Small intestine (tissue), 16 donors: ENCODE measurements at places on chromosomes 6 and 20.

GRCh38 chr20:6178537-6178936 lies 55.7 kb upstream of the FERMT1 start:
- DNase-seq, result peak; percentile 47

DNA sequence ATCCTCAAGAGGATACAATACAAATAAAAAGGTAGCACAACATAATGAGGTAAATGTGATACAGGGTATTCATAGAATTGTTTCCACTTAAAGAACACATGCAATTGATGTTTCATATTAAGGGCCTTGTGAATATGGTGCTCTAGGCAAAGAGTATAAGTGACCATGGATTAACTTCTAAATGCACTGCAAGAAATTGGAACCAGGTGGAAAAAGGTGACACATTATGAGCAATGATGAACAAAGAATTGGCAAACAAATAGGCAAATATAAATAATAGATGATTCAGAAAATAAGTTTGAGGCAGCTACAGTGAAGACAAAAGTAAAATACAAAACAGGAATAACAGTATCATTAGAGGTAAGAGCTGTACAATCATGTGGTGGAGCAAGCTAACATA lies 192.0 kb downstream of the GRIK2 start:
- DNase-seq, result no peak

DNA sequence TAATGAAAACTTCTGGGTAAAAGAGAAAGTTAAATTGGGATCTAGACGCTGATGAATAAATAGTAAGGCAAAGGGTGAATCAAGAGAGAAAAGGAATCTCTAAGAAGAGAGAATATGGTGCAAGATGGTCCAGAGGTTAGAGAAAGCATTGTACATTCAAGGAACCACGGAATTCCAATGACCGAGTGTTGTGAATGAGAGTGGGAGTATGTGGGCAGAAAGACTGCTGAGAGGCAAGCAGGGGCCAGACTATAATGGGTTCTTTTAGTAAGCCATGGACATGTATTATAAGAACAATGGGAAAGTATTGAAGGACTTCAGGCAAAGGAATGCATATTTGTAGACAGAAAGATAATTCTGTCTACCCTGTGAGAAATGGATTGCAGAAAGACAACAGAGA lies 45.2 kb downstream of the SPTLC3 start:
- no peak for DNase-seq

GRCh38 chr20:50713657-50714101 lies 17.7 kb upstream of the PARD6B start:
- DNase-seq, result peak; percentile 74

DNA sequence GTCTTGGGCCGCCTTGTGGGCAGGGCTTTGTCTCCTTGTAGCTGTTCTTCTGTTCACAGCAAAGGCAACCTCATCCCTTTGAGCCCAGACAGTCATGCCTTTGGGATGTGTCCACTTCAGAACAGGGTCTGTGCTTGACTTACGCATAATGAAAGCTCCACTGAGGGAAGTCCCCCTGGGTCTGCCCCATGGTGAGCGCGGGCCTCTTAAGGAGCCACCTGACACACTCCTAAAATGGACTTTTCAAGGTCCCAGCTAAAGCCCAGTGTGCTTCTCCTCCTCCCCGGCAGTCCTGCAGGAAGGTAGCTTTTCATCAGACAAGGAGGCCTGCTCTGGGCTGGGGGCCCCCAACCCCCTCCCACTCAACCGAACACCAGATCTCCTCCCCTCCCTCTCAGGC lies 24.9 kb upstream of the PMEPA1 start:
- no peak for DNase-seq

- DNase-seq, result no peak
Measured at GRCh38 chr20:1204113-1204512, 859 bp downstream of the C20orf202 start.

- no peak for DNase-seq
Measured at GRCh38 chr6:36927691-36928546, 26.6 kb upstream of the PI16 start.

DNA sequence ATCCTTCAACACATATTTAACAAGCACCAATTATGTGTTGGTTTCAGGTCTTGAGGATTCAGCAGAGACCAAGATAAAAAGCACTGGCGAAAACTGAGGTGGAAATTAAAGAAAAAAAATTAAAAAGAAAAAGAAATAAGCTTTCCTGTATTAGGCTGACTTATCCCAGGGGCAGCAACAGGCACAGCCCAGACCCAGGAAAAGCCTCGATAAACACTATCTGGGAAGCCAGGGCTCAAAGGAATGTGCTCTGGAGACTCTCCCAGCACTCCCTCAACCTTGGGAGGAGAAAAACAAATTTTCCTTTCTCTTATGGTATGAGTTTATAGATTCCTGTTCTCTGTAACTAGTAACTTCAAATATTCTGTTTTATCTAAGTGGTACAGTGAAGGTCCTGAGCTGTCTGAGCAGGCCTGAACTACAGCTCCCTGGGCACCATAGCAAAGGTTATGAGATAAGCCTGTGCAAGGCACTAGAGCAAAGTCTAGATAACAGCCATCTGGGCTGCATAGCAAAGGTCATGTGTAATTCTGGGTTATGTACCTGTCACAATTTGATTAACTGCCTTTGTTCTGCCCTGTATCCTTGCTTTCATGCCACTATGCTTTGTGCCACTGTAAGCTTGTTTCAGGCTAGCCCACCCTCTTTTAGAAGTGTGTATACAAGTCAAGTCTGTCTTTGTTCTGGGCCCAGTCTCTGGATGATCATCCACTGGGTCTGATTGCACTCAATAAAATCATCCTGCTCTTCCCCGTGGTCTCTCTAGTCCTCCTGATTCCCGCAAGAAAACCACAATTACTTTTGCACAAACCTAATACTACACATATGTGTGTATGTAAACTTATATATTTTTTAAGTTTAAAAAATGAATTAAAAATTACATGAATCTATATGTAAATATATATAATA lies 54.0 kb downstream of the IL22RA2 start:
- DNase-seq, result peak; percentile 45

DNA sequence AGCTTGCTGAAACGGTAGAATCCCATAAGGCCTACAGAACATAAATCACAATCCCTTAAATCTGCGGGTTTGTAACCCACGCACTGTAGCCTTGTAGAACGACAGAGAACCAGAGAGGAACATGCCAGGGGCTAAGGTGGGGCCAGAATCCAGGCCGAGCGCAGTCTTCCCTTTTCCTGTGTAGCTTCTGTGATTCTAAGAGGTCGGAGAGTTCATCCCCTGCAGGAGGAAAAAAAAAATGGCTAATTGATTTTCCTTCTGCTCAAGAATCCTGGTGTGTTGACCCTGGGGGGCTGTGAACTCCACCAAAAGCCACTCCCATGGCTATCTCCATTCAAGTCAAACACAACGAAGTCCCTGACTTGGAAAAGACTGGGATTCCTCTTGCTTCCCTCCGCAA lies 96.3 kb downstream of the SPTLC3 start:
- DNase-seq, result no peak

DNA sequence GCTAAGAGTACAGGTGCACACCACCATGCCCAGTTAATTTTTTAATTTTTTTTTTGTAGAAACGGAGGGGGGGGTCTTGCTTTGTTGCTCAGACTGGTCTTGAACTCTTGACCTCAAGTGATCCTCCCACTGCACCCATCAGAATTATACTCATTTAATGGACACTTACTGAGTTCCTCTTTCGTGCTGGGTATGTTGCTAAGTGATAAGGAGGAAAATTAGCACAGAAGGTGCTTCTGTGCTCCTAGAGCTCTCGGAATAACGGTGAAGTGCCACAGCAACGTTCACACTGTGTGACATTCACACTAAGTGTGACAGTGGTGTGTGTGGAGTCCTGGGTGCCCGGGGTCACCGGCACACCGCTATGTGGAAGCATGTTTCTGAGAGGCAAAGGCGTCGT lies 32.1 kb upstream of the BMP6 start:
- no peak for DNase-seq

DNA sequence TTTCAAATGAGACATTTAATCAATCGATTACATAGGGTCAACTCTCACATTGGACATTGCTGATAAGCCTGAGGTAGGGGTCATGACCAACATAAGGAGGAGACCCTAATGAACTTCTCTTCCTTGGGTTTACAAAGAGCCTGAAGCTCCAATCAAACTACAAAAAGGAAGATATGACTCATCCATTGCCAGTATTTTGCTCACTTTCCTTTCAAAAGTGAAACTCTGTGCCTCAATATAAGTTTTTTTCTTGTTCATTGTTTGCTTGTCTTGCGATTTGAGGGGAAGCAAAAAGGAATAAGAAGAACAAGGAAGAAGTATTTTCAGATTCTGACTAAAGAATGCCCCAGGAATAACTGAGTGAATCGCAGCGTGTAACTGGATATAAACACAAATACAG lies 38.8 kb upstream of the KHDRBS2 start:
- DNase-seq, result peak; percentile 3

DNA sequence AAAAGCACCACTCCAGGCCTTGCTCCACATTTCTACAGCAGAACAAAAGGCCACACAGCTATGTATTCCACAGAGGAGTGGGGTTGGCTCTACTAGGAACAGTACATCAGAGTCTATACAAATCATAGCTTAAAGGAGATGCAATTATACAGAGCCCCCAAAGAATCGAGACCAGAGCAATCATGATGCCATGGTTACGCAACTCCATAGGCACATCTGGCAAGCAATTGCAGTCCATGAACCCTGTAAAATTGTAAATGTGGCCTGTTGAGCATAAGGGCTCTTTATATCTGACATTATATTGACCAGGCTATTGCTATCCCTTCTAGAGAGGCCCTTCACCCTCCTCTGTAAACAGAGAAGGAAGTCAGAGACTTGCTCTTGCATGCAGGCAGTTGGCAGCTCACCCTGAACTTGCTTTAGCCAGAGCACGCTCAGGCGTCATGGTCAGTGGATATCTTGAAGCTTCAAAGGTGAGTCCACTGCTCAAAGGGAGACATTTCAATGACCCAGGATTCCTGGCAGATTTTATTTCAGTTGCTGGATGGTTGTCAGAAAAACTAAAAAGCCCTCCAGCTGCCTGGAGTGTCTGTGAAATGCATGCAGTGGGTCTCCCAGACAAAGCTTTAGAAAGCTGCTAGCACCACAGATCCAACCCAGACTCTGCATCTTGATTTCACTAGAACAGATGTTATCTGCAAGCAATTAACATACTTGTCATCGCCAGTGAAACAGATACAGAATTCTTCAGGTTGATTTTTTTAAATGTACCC lies 357.2 kb downstream of the CENPW start:
- no peak for DNase-seq

DNA sequence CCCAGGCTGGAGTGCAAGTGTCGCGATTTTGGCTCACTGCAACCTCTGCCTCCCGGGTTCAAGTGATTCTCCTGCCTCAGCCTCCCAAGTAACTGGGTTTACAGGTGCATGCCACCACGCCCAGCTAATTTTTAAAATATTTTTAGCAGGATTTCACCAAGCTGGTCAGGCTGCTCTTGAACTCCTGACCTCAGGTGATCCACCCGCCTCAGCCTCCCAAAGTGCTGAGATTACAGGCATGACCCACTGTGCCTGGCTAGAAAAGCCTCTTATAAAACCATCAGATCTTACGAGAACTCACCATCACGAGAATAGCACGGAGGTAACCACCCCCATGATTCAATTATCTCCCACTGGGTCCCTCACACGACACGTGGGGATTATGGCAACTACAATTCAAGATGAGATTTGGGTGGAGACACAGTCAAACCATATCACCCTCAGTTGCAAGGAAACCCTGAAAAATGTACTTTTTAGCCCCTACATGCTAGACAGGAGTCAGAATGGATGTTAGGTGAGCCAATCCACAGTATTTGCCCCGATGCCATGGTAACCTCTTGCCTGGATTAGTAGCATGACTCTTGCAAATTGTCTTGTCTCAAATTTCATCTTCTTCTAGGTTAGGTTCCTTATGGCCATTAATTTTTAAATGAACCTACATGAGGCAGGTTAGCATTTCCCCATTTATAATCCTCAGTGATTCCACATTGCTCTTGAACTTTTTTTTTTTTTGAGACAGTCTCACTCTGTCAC lies 17.1 kb upstream of the SASH1 start:
- no peak for DNase-seq

- peak; percentile 7 for DNase-seq
Measured at GRCh38 chr20:2042400-2042799, 48.5 kb upstream of the PDYN start.

GRCh38 chr6:142361345-142361744 lies 59.5 kb downstream of the ADGRG6 start:
- no peak for DNase-seq

GRCh38 chr6:112501705-112502104 lies 154.6 kb downstream of the RFPL4B start:
- DNase-seq, result peak; percentile 49

GRCh38 chr6:134074151-134075055 lies 22.0 kb upstream of the SLC2A12 start:
- DNase-seq, result no peak

GRCh38 chr6:127162836-127163235 lies 44.4 kb downstream of the RSPO3 start:
- DNase-seq, result no peak

GRCh38 chr6:157322792-157323254 lies 496 bp downstream of the TMEM242 start:
- no peak for DNase-seq

DNA sequence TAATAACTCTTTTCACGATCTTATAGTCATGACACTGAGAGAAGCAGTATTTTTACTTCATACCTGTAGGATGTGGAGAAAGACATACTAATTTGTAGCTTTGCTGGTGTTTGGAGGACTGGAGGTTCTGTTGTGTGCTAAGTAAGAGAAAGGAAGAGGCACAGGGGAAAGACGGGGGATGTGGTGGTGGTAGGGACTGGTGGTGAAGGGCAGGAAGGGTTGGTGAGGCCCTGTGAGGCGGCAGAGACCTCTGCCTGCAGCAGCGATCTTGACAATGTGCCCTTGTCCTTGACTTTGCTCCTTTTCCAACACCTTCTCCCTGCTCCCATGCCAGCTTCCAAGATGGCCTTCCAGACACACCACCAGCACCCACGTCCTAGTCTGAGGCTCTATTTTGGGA lies 32.6 kb upstream of the MPC1 start:
- DNase-seq, result no peak

DNA sequence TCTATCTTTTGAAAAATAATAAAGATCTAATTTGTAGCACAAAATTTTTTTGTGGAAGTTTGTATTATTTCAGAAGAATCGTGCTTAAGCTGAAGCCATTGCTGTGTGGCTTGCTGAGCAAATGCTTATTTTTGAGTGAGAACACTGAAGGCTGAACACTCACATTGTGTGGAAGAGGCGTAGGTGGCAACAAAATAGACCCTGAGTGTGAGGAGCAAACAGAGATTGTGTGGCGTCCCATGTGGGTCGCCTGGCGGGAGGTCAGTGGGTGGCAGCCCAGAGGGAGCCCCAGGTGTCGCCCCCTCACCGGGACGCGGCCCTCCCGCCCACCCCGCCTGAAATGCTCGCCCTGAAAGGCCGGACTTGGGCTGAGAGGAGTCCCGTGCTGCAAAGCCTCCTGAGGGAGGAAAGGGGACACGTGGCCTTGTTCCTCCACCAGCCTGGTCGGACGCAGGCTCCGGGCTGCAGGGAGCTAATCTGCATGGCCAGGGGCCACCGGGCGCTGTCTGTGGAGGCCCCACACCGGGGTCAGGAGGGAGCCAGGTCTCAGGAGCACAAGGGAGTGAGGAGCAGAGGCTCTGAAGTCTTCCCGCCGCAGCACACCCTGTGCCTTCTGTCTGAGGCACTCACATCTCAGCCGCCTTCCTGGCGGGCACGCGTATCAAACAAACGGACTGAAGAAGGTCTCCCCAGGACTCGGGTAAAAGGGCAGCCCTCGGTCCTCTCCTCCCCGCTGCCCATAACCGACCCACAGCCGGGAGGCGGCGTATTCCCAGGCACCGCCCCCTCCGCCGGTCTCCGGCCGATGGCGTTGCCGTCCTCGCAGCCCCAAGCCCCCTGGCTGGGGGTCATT lies 15.9 kb downstream of the DDO start:
- DNase-seq, result peak; percentile 43
